AG20443 (cell line): ENCODE measurements at places on chromosomes 5 and 9.

DNA sequence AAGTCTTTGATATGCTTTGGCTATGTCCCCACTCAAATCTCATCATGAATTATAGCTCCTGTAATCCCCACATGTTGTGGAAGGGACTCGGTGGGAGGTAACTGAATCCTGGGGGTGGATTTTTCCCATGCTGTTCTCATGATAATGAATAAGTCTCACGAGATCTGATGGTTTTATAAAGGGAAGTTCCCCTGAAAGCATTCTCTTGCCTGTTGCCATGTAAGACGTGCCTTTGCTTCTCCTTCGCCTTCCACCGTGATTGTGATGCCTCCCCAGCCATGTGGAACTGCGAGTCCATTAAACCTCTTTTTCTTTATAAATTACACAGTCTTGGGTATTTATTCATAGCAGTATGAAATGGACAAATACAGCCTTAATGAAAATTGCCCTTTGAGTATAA, 44.7 kb upstream of the ICE1 start:
- no peak for DNase-seq

DNA sequence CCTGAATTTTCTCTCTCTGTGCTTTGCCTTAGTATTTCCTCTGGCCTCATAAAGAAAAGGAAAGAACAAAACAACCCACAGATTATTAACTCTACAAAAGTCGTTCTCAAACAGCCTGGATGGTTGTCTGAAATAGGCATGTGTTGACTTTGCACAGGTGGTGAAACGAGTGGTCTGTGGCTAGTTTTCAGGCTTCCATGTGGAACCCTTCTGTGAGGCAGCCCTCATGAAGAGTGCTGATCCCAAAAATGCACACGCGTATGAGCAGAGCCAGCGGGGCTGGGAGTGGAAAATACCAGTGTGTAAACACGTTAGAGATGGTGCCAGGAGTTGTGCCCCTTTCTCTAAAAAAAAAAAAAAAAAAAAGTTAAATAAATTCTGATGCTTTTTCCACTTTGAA, 4.9 kb upstream of the PSAT1 start:
- no peak for DNase-seq

DNA sequence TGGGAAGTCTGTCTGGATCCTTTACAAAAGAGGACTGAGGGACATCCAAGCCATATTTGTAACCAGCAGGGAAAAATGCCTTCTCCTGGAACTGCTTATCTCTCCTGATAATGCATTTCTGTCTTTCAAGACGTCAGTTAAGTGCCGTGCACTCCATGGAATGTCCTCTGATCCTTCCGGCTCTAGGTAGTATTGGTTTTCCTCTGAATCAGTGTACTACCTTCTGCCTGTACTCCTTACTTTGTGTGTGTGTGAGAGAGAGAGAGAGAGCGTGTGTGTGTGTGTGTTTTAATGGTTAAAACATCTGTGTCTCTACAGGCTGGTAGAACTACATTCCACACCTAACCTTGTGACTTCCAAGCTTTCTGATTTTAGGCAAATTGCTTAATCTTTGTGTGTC, 89.9 kb downstream of the PIP5K1B start:
- no peak for DNase-seq

GRCh38 chr5:107092695-107093094, 578.0 kb downstream of the EFNA5 start:
- no peak for DNase-seq

DNA sequence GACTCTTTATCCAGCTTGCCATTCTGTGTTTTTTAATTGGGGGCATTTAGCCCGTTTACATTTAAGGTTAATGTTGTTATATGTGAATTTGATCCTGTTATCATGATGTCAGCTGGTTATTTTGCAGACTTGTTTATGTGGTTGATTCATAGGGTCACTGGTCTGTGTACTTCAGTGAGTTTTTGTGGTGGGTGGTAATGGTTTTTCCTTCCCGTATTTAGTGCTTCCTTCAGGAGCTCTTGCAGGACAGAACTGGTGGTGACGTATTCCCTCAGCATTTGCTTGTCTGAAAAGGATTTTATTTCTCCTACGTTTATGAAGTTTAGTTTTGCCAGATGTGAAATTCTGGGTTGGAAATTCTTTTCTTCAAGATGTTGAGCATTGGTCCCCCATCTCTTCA, 381.1 kb downstream of the MAN2A1 start:
- no peak for DNase-seq

DNA sequence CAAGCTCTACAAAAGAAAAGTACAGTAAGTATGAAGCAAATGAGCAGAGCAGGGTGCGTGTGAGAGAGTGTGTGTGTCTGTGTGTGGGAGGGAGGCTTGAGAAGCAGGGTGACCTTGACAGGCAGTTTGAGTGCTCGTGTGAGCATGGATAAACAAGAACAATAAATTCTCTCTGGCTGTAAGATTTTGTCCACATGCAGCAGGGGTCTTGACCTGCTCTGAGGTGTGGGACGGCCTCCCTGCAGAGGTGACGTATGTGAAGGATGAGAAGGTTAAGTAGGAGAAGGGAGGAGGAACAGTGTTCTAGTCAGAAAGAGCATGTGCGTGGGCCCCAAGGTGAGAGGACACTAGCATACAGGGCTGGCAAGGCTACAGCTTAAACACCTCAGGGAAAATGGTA, 49.0 kb downstream of the SPTLC1 start:
- DNase-seq = no peak

DNA sequence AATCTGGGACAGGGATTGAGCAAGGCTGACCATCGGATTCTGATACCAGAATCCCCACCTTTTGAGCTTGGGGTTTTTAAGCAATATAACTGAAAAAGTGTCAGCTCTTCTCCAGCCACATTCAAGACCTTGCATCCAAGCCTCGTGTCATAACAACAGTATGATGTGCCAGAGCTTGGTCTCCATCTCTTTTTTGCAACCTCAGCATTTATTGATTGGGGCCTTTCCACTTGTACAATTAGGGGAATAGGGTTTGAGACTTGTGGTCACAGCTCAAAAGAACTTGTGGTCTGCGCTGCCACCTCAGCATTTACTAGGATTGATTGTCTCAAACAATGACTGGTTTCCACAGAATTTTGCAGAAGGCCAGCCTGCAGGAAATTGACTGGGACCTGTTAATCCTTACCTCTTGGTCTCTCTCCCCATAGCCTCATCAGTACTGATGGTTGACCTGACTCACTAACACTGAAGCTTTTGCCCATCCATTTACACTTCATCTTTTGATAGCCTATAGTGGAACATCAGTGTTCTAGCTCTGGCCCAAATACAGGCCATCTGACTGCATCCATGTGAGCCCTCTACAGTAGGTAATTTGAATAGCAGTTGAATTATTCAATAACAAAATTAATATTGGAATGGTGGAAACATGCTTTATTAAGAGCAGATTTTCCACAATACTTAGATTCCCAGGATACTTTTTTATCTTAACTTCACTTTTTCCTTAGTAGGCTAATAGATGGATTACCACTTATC, 381.6 kb upstream of the PRR16 start:
- DNase-seq = no peak

- DNase-seq = no peak
These were observed 1381.8 kb downstream of the EFNA5 start for GRCh38 chr5:106288979-106289378.

DNA sequence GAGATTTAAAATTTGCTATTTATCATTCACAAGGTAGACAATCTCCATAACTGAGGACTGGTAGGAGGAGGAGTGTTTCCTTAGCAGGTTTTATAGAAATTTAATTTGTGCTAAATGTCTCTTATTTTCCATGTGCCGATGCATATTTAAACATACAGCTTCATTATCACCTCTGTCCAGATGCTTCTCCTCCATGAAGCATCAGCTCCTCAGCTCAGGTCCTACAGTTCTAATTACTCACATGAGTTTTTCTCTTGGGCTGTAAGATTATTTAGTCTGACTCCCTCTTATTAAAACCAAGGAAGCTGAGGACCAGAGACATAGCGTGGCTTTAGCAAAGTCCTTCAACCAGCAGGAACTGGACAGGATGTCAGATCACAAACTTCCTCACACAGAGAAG, 300.2 kb upstream of the PANK3 start:
- no peak for DNase-seq

GRCh38 chr5:158414333-158414762, 555.4 kb upstream of the CLINT1 start:
- DNase-seq = no peak

- DNase-seq = peak; percentile 51
These were observed 34.1 kb upstream of the MSX2 start for GRCh38 chr5:174690271-174690670.

DNA sequence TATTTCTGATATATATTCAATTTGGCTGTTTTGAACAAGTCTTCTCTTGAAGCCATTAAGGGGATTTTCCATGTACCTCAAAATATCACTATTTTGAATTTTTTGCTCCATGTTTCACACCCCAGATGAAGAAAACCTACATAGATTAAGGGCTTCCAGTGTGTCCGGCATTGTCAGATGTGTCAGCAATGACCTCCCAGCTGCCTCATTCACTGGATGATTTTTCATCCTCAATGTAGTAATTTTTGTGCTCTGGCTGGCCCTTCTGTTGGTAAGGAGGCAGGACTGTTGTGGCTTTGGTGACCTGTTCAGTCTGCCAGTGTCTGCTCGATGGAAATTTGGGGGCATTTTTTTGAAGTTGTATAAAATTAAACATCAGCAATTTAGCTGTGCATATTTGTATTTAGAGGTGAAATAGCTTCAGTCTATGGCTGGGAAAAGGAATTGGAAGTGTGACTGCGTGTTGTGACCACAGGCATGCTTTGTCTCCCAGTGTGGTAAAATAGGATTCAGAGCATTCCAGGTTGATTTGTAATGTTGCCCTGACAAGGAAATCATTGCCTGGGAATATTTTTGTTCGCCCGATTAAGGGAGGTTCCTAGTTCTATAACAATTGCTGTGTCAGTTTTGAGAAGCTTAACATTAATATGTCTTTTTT, 312.4 kb downstream of the ARHGEF28 start:
- DNase-seq = peak; percentile 86

DNA sequence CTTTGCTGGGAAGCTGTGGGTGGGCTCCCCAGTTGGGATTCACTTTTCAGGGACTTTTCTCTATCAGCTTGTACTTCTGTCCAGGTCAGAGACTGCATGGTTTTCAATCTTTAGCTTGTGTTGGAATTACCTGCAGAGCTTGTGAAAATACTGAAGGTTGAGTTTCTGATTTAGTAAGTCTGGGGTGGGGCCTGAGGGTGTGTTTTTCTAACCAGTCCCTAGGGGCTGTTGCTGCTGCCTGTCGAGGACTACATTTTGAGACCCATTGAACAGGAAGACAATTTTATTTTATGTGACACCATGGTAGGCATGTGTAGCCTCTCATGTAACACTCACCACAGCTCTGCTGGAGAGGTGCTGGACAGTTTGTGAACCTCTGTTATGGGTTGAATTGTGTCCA, 14.7 kb upstream of the MLANA start:
- DNase-seq = no peak

DNA sequence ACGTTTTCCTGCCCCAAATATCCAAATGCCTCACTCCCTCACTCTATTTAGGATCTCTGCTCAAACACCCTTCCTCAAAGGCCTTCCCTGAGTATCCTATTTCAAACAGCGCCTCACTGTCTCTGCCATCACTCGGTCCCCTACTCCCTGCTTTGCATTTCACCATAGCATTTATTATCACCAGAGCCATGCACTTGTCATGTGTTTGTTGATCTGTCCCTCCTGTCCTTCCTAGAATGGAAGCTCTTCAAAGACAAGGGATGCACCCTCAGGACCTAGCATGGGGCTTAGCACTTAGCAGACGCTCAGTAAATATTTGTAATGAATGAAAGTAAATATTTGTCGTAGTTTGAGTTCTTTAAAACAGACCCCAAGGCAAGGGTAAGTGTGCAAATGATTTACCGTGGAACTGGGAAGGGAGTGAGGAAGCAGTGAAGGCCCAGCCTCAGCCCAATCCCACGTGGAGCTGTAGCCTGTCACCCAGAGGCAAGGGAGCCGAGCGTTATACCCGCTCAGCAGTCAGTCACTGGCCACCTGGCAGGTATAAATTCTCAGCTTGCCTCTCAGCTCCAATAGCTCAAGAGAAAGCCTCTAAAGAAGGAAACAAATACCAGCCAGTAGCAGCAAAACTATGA, 97.7 kb upstream of the KIF2A start:
- DNase-seq = no peak

DNA sequence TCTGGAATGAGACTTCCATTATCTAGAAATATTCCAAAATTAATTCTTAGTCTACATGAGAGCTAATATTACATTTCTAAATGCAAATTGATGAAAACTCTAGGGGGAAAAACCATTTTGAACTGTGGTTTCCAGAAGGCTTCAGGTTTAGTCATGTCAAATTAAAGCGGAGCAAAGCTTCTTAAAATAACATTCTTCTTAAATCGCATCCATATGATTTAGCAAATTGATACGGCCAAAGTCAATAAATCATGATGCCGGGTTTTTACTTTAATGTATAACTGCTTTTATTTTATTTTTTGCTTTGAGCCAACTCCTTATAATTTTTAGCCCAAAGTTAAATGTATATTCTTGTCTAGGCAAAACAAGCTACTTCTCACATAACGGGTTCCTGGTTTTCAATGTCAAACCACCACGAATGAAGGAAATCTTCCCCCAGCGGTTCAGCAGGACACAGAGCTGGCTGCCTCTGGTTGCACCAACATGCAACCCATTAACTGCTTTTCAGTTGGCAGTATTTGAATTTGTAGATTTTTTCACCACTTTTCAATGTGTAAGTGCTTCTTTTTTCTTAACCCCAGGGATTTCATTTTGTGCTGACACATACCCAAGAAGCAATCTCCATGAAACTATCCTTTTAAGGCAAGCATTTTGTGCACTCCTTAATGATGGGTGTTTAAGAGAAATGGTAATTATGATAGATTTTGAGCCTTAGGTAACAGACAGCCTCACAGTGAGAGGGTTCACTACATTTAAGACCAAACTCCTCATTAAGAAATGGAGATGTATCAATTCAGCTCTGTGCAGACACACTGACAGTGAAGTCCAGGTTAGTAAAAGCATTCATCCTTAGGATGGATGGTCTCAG, 35.5 kb downstream of the EFNA5 start:
- no peak for DNase-seq

- DNase-seq = peak; percentile 8
These were observed 12.0 kb upstream of the NRARP start for GRCh38 chr9:137313956-137314560.
